ENCODE measurements at places on chromosomes 13 and 19. TPM values are rescaled to one million over a fixed set of nuclear protein-coding genes. Genes with fewer than 3 reads are reported as not detected.

- peak; percentile 17 for DNase-seq
Measured at GRCh38 chr19:11446652-11447301, 11.3 kb downstream of the PRKCSH start.

DNA sequence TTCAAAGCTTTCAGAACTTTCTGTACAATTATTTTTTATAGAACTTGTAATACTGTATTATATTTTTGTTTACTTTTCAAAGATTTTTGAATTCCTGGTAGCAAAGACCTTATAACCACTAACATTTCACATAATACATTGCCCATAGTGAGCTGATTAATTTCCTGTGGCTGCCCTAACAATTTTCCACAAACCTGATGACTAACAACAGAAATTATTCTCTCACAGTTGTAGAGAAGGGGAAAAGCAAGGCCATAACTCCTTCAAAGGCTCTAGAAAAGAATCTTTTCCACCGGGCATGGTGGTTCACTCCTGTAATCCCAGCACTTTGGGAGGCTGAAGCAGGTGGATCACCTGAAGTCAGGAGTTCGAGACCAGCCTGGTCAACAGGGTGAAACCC lies 19.1 kb downstream of the KLF12 start:
- DNase-seq = peak; percentile 55

DNA sequence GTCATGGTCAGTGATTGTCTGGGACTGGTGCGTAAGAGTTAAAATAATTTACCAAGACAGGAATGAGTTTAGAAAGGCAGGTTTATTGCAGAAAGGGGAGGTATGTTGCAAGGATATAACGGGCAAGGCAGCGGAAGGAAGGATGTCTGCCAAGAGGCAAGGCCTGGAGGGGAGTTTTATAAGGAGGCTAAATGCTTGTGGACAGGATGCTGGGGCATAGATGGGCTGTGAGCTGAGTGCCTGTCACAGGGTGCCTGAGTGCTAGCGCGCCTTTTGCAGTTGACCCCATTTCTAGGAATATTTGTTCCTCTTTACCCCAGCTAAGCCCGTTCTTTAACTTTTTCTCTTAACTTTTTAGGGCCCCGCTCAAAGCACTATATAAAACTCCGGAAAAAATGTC lies 58.7 kb downstream of the TEX26 start:
- no peak for DNase-seq

DNA sequence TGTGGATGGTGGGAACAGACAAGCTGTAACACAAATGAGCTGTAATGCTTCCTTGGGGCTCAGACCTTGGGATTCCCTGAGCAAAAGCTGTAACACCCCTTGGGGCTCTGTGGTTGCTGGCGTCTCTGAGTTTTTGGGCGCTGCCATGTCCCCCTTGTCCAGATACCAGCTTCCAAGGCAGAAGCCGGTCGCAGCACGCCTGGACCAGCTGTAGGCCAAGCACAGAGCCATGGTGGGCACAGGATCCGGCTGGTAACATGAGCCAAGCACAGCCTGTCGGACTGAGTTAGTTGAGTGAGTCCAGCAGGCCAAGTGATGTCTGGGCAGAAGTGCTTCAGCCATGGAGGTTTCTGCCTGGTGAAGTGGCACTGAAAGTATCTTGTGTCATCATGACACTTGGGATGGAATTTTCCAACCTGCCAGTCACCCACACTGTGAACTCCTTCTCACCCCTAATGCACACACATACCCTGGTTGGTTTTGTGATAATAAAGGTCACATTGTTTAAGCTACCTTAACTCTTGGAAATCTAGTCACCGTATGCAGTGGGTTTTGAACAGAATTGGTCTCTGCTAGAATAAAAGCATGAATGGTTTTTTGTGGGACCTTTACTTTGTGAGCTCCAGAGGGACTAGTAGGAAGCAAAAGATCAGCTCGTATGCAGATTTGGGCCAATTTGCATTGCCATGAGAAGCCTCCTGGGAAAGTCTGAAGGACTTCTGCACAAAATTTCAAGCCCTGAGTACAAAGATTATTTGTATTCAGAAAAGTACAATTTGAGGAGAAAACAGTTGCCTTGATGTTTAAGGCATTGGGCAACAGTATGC lies 7.0 kb upstream of the ZNF17 start:
- no peak for DNase-seq

Gene DPRX
- total RNA-seq = not detected

DNA sequence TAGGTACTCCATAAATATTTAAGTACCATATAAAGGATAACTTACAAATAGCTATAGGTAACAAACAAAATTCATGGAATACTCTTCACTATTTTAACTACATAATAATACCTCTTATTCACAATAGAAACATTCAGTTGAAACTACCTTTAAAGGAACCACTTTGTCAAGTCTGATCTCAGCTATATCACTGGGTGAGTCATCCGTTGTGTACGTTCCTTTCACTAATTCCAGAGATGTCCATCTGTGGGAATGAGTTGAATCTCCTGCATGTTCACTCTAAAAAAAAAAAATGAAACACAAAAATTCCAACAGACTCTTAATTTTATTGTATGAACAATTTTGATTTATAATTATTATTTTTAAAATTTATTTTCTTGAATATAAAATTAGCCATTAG lies 149.4 kb upstream of the FBXL3 start:
- peak; percentile 3 for DNase-seq

DNA sequence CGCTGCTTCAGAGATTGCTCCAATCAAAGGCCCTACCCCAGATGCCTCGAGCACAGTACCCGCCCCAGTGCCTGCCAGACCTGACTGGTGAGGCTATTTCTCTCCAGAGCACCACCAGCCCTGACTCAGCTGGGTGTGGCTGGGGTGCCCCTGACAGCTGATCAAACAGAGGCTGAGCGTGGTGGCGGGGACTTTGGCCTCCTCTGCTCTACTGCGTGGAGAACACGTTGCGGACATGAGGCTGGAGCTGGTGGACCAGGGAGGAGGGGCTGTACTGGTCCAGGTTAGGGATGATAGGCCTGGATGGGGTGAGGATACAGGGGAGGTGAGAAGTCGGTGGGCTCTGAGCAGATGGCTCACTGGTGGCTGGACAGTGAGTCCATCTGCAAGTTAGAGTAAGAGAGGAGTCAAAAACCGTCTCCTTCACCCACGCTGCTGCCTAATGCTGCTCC lies 3.5 kb upstream of the DOCK6 start:
- peak; percentile 28 for DNase-seq

Gene TEX29
- total RNA-seq = not detected

- DNase-seq = no peak
Measured at GRCh38 chr19:29854033-29854432, 42.2 kb downstream of the CCNE1 start.

DNA sequence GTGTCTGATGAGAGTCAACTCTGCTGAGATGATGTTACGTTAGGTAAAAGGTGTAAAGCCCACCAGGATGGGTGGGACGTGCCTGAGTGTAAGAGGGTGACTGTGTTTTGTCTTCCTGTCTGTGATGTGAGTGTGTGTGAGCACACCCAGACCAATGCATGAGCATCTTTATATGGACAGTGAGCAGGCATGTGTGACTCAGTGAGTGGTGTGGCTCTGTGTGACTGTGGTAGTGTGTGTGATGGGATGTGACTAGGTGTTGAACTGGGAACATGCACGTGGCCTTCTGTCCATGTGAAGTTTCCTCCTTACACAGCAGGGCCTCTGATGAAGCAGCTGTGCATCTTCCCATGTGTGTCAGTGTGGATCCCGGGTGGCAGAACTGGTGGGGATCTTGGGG lies 17.8 kb upstream of the LGALS16 start:
- DNase-seq = no peak

DNA sequence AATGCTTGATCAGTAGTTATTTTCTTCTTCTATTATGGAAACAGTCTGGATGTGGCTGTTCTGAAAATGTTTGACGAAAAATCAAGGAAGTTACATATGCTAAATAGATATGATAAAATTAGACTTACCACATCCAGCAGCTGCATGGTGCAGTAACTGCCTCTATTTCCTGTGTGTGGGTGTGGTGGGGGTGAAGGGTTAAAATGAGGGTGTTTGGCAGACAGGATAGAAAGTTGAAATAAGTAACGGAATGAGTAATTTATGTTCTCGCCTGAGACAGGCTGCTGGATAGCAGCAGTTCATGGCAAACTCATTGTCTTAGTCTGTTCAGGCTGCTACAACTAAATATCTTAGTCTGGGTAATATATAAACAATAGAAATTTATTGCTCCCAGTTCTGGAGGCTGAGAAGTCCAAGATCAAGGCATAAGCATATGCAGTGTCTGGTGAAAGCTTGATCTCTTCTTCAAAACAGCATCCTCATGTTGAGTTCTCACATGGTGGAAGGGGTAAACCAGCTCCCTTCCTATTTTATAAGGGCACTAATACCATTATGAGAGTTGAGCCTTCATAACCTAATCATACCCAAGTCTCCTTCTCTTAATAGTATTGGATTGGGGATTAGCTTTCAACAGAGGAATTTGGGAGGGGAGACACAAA lies 1248.9 kb downstream of the SLITRK5 start:
- no peak for DNase-seq

GRCh38 chr13:113371061-113371460 lies 7.1 kb upstream of the GRTP1 start:
- DNase-seq = no peak

Gene CEACAM20
- total RNA-seq = not detected

DNA sequence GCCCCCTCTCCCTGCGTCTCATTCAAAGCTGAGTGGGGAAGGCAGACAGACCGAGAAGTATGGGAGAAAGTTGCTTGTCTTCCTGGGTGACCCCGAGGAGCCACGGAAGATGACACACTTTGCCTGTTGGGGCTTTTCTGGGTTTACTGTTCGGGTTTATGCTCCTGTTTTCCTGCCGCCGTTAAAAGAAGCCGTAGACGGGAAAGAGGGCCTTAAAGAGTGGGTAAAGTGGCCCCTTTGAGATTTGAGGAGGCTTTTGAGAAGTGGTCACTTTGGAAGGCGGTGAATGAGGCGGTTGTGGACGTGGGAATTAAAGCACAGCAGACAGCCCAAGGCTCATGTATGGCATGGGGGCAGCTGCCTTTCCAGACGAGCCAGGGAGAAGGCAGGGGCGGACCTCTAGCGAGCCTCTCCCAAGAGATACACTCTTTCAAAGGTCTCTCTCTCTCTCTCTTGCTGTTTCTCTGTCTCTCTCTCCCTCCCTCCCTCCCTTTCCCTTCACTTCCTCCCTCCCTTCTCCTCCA lies 493 bp upstream of the LHFPL6 start:
- DNase-seq = peak; percentile 35

DNA sequence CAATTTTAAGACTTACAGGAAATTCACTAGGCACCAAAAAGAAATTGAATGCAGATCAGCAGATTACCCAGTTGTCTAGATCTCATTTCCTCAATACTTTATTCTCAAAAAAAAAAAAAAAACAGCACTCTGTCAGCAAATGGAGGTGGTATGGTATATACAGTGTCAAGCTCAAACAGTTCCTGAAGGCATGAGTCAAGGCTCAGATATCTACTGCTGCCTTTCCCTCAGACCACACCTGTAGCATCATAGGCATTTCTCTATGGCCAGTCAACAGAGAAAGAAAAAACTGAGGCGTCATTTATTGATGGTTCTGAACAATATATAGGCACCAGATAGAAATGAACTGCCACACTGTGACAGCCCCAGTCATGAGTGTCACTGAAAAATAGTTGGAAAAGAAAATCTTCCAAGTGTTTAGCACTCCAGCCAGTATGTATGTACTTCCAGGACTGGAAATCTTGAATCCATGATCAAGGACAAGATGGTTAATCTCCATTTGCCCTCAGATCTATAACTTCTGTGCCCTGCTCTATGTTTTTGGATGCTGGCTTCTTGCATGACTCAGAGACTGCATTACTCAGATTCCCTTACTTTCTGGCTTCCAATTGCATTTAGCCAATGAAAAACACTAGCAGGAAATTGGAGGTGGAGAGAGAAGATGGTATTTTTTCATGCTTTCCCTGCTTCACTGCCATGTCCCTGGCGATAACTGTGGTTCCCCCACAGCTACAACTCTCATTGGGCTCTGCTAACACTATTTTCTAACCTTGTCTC lies 8.4 kb upstream of the COG3 start:
- DNase-seq = peak; percentile 60

DNA sequence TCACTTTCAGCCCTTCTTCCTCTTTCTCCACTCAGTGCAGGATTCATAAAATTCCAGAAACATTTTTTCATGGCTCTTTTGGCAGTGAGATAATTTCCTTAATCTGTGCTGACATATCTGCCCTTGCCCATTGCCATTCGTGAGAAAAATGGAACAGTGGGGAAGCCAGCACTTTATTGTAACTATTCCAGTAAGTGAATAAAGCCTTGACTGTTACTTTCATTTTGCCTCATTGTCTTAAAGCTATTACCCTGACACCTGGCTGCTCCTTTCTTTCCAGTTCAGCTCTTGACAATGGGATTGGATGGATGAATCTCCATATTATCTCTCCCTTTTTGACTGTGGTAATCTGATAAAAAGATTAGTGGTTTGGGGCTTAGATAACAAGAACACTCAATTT lies 1068.1 kb upstream of the PCDH20 start:
- DNase-seq = no peak

- DNase-seq = no peak
Measured at GRCh38 chr19:19110410-19111135, 27.7 kb downstream of the TMEM161A start.

Gene SHISA2
- total RNA-seq = 0.90 TPM

DNA sequence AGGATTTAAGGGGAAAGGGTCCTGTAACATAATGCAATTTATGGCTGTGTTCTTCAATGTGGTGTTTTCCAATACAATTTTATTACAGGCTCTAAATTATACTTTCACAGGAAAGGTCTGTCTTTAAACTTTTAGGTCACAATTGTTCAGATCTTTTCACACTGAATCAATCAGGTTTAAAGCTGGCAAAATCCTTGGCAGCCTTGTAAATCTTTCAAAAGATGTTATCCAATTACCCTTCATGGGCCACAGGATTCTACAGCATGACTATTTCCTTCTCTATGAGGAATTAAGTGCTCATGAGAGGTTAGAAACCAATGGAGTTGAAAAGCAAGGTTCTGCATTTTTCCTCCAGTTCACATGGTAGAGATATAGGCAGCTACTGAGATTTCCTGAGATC lies 211.5 kb upstream of the MIR17HG start:
- DNase-seq = no peak

GRCh38 chr13:21152251-21152899 lies 24.0 kb downstream of the SKA3 start:
- no peak for DNase-seq

Gene NXNL1
- not detected for total RNA-seq

DNA sequence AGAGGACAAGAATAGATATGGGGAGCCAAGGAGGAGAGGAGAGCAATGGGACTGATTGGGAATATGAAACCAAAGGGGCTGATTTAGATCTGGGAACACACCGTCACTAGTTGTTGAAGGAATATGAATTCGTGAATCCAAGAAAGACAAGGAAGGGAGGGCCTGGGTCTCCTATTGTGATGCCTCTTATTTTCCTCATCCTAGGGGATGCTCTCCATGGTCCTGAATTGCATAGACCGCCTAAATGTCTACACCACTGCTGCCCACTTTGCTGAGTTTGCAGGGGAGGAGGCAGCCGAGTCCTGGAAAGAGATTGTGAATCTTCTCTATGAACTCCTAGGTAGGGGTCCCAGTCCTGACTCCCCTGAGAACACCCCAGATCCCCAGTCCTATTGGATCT lies 21.5 kb downstream of the RYR1 start:
- DNase-seq = peak; percentile 16

- no peak for DNase-seq
Measured at GRCh38 chr19:33552928-33553279, 31.3 kb upstream of the PEPD start.

Gene FFAR3
- total RNA-seq = not detected
